ENCODE measurements at places on chromosomes 1 and 21.

DNA sequence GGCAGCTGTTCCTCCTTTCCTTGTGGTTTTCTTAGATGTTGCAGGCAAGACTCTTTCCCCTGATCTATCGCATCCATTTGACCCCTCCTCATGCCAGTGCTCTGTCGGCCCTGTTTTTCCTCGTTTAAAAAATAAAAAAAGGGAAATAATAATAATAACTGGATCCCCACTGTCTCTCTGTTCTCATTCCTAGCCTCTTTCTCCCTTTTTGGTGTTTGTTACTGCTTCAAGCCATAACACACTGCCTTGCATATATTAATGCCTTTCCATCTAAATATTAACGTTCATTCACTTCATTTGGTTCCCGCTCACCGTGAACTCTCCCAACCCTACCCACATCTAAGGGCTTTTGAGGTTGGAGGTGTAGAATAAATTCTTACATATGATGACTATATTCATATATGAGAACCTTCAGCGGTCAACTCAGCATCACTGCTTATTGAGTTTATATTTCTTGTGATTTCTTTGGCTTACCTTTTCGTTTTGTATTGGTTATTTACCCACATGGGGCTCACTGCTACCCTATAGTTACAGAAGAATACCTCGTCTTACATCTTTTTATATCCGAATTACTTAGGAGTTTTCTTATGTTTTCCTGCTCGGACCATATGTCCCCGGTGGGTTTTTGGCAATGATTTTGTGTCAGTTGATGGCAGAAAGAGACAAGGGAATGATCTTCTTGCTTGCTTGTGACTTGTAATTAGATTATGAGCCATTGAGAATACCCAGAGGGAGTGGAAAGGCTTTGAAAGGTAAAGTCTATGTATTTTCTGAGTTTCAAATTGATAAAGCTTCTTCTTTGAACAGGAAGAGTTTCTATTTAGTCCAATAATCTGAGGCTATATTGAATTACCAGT, 805 bp downstream of the ATG4C start:
- no peak for DNase-seq

- DNase-seq: no peak
Measured at GRCh38 chr1:55481634-55482033, 266.5 kb upstream of the USP24 start.

DNA sequence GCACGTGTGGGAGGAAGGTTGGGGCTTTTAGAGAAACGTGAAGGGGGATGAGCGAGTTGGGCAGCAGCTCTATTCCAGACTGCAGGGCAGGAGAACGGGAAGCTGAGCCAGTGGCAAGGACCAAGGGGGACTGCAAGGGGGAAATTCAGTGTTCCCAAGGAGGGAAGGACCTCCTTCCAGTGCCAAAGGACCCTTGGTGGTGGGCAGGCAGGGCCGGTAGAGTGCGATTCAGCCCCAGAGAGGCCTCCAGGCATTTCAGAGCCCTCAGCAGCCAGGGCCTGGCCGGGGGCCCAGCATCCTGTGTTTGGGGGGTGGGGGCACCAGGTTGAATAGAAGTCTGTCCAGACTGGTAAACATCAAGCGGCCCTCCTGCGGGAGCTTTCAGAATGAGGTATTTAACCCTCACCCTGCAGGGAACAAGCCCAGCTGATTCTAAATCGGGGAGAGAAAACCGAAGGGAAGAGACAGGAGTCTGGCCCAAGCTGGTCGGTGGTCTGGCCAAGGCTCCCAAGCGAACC, 2.3 kb downstream of the COL9A2 start:
- DNase-seq: peak; percentile 42

DNA sequence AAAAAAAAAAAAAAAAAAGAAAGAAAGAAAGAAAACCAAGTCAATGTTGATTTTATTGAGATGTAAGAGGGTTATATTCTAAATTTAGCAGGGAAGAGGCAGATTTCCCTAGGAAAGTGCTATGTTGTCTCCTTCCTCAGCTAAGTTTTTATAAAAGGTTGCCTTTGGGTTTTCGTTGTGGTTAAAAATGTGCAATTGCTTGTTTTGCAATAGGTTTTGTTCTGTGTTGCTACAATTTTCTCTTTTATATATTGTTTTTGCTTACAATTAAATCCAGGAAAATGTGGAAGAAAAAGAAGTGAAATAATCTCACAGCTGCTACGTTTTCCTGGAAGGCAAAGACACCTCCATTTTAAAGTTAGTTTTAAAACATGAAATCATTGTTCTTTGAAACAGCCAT, 136.7 kb upstream of the C1orf105 start:
- no peak for DNase-seq

DNA sequence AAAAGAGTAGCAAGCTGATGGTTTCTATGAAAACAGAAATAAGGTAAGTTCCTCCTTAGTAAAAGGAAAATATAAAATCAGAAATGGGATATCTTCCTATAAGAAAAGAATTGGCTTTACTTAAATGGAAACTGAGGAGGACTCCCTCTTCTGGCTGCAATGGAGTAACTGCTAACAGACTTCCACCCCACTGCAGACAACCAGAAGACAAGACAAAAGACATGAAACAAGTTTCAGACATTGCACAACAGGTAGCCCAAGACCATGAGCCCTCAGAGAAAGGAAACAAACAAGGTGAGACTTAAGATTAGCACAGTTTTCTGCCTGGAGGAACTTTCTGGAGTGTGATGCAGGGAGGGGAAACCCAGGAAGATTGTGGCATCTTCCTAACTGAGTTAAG, 17.0 kb upstream of the OLFML2B start:
- no peak for DNase-seq

GRCh38 chr1:201900476-201900875, 11.8 kb downstream of the SHISA4 start:
- no peak for DNase-seq

- DNase-seq: no peak
Measured at GRCh38 chr1:7478809-7479499, 292.1 kb upstream of the VAMP3 start.

- no peak for DNase-seq
Measured at GRCh38 chr1:162562470-162562828, 927 bp downstream of the UAP1 start.

DNA sequence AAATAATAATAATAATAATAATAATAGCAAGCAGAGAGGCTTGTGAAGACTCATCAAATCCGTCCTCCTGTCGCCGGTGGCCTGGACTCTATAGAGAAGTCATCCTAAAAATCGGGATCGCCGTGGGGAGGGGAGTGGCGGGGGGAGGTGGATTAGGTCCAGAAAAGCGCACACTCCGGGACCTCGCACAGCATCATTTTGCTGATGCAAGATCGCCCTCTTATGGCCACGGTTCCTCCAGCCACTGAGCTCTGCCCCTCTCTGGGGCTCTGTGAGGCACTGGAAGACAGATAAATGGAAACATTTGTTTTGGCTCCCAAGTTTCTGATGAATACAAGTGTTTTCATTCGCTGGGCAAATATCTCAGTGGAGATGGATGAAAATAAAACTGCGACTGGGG, 612.0 kb downstream of the MATN1 start:
- DNase-seq: peak; percentile 50

DNA sequence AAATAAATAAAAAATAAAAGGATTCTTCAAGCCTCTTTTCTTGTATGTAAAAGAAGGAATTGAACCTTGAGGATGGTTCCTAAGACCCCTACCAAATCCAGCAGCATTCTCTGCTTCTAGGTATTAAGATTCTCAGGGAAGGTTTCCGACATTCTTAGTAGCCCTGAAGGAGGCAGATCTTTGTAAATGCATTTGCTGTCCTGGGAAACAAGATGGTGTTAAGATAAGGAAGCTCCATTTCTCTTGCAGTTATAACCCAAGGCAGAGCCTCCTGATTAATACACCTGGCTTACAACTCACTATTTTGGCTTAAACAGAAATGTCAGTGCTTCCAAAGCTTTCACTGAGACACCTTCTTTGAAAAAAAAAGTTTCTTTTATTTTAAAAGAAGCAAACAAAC, 393.8 kb downstream of the DISC1 start:
- DNase-seq: no peak

DNA sequence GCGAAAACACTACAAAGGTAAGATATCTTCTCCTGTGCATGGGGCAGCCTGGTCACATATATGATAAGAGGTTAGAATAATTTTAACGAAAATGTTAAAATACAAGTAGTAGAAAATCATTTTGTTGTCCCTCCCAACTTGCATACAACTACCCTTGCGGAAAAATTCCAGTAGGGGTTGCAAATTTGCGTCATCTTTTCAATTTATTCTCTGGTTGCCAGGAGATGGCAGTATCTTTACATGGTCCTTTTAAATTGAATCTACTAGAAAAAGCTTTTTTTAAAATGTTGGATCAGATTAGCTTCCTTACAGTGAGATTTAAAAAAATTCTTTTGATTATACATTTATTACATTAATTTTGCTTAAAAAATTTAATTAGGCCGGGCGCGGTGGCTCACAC, 10.9 kb downstream of the S100PBP start:
- peak; percentile 73 for DNase-seq

DNA sequence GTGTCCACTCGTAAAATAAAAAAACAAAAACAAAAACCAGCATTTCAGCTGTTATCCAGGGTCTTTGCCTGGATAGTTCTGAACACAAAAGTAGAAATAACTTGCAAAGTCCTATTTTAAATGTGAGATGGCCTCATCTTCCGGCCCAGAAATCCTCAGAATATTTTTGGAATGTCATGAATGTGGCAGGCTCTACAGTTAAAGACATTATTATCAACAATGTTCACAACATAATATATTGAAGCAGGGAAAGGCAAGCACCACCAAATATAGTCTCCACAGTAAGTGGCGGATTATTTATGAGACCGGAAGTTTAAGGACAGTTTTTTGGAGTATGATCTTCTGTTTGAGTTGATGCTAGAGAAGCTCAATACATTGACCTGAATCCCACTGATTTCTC, 1.2 kb upstream of the C1orf198 start:
- no peak for DNase-seq

DNA sequence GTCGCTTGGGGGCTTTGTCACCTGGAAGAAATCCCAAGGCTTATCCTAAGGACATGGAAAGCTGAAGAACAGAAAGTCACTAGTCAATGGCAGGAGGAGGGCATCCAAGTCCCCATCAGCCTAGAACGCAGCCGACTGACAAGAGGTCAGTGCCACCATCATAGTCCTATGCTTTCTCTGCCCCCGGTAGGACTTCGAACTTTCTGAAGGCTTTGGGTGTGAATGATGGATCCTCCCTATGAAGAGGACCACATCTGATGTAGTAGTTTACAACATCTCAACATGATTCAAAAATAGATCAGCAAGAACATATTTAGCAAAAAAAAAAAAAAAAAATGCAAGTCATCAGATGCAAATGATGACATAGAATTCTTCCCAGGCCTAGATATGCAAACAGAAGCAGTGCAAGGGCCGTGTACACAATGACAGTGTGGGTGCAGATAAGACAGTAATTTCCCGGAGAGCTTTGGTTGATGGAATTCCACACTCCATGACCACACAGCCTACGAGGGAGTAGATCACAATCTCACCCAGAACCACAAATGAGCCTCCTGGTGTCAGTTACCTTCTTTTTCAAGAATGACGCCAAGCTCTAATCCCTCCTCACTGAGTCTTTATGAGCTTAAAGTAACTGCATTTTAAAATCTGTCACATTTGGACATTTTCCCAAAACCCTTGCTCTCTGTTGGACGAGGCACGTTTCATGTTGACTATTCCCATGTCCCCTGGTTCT, 88.2 kb downstream of the PSMG1 start:
- DNase-seq: no peak

DNA sequence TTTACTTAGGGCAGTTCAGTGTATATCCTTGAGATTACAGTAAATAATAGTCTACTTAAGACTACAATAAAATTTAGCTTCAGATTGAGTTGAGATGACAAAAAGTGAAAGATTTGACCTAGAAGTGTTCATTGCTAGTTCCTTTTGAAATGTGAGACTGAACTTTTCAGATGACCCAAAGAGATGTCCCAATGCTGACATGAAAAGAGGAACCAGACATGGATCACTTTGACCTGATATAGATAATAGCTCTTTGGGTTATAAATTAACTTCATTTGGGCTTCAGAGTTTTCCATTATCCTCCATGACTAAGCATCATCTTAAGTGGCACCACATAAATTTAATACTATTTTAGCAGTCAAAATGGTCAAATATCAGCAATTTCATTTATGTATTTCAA, 25.7 kb upstream of the OR10J5 start:
- no peak for DNase-seq

DNA sequence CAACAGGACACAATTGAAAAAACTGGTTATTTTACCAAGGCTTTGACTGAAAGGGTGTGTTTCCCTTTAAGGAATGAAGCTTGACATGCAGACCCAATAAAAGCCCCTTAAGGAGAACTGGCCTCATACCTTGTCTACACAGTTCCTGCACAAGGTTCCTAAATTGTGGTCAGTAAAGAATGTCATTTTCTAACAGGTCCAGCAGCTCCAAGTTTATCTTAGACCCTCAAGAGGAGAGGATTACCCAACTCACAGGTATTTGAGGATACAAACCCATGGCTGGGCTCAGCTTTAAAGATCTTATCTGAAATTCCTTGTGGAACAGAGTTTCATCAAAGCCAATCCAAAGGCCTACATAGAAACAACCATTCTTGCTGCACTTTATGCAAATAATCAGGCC, 31.4 kb upstream of the CBR3 start:
- DNase-seq: no peak

GRCh38 chr1:110508028-110508940, 10.7 kb downstream of the KCNA10 start:
- no peak for DNase-seq

- DNase-seq: no peak
Measured at GRCh38 chr21:22650226-22650625, 1652.0 kb downstream of the NCAM2 start.

- no peak for DNase-seq
Measured at GRCh38 chr1:38603907-38604306, 255.7 kb downstream of the RRAGC start.

- DNase-seq: no peak
Measured at GRCh38 chr1:212712451-212713303, 13.0 kb upstream of the BATF3 start.

- no peak for DNase-seq
Measured at GRCh38 chr1:220733086-220733601, 15.0 kb upstream of the MTARC2 start.

GRCh38 chr1:10128101-10128765, 82.1 kb upstream of the KIF1B start:
- DNase-seq: no peak

GRCh38 chr1:40948741-40949443, 30.6 kb upstream of the CTPS1 start:
- no peak for DNase-seq

- no peak for DNase-seq
Measured at GRCh38 chr1:30402031-30402430, 321.4 kb downstream of the MATN1 start.

DNA sequence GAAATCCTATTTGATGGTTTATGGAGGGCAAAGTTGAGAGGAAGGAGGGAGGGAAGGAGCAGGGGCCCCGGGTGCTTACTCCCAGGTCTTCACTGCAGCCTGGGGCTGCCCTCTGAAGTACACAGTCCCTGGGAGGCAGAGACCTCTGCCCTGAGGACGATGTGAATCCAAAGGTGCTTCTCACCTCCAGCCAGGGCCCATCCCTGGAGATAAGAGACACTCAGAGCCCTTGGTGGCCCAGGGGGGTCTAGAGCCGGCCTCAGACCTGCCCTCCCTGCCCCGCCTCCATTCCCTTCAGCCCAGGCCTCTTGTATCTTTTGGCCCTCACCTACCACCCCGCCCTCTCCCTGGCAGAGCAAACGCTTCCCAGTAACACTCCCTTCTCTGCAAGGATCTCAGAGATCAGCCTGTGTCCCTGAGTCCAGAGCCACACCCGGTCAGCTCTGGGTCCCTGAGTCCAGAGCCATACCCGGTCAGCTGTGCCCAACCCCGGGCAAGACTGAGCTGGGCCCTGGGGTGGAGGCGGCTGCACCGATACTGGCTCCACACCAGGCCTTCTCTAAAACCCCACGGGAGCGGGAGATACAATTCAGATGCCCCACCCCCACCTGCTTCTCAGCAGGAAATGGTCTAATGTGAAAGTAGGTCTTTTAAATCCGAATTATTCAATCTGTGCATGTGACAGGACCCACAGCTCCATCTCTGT, 3.6 kb upstream of the GNB1 start:
- no peak for DNase-seq

Measured in spinal cord (tissue), 10 donors.